ENCODE measurements at places on chromosomes 4 and X.

GRCh38 chr4:82779032-82779431, 19.6 kb downstream of the SCD5 start:
- DNase-seq: no peak

DNA sequence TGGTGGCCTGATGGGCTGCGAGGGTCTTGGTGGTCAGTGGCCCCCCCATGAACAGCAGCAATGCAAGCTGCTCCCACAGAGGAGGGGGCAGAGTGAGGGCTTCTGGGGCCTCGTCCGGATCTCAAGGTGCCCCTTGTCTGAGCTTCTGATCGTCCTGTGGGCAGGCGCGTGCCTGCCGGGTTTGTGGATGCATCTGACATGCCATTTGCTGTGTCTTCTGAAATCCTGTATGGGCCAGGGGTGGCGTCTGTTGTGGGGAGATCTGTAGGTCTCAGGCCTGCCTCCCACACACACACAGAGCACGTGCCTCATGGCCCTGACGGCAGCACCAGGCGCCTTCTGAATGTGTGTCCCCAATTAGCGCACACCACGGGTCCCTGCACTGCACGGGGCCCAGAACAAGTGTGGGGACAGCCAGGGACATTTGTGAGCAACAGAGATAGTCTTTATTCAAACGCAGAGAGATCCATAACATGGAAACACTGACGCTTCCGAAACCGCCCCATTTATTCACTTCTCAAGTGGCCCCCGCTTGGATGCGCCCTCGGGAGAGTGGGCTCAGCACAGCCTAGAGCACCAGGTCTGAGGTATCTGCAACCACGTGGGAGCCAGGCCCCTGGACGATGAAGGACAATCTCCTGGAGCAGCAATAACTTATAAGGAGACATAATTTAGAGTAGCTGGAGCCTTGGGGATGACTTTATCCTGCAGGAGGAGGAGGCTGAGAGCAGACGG, 5.7 kb downstream of the SPON2 start:
- DNase-seq: no peak

DNA sequence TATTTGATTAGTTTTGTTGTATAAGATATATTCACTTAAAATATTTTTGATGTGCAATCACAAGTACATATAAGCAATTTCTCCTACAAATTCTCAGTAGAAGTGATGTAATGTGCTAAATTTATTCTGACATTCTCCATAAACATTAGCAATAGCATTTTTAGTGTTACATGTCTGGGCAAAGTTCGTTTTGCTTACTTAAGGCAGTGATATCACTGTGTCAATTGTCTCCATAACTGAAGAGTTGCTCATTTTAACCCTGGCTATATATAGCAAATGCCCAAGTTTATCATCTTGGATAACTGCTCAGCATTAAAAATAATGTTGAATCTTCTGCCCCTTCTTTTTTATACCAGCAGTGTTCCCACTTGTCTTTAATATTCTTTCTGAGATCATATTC, 340.0 kb upstream of the NDST4 start:
- DNase-seq: no peak

GRCh38 chr4:22500128-22500611, 15.7 kb downstream of the ADGRA3 start:
- no peak for DNase-seq

GRCh38 chrX:1853916-1854315, 239.1 kb downstream of the ASMT start:
- no peak for DNase-seq

DNA sequence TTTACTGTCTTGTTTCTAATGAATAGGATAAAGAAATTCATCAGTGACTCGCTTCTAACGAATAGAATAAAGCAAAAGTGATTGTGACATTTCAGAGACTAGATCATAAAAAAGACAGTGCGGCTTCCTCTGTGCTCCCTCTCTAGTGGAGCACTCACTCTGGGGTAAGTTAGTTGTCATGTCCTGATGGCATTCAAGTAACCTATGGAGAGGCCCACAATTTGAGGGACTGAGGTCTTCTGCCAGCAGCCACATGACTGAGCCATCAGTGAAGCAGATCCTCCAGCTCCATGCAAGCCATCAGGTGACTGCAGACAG, 72.4 kb downstream of the YIPF6 start:
- no peak for DNase-seq

GRCh38 chr4:179871726-179872125, 2371.5 kb upstream of the TENM3 start:
- no peak for DNase-seq

GRCh38 chrX:1528186-1528883, 8.7 kb downstream of the P2RY8 start:
- no peak for DNase-seq

DNA sequence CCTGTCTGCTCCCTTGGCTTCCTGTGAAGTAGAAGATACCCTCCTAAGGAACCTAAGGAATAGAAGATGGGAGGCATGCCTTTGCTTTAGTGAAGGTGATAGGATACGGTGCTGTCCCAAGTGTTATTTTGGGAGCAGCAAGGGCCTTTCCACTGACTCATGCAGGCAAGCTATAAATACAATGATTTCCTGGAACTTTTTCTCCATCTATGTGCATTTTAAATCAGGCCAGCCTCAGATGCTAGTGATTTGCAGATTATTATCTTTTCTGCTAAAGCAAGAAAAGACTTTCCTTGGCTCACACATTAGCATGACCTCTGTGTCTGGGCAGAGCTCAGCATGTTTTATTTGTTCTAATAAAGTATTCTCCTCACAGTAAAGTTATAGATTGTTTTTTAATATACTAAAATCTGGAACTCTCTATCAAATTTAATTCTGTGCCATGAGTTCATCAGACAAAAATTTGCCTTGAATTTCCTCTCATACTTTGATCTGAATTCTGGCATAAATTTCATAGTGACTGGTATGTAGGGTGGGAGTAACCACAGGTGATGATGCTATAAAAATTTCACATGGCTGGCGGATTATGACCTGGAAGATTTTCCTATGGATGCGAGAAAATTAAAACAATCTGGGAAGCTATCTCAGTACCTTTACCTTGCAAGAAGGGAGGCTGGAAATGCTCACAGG, 131.7 kb downstream of the REPS2 start:
- DNase-seq: peak; percentile 23

DNA sequence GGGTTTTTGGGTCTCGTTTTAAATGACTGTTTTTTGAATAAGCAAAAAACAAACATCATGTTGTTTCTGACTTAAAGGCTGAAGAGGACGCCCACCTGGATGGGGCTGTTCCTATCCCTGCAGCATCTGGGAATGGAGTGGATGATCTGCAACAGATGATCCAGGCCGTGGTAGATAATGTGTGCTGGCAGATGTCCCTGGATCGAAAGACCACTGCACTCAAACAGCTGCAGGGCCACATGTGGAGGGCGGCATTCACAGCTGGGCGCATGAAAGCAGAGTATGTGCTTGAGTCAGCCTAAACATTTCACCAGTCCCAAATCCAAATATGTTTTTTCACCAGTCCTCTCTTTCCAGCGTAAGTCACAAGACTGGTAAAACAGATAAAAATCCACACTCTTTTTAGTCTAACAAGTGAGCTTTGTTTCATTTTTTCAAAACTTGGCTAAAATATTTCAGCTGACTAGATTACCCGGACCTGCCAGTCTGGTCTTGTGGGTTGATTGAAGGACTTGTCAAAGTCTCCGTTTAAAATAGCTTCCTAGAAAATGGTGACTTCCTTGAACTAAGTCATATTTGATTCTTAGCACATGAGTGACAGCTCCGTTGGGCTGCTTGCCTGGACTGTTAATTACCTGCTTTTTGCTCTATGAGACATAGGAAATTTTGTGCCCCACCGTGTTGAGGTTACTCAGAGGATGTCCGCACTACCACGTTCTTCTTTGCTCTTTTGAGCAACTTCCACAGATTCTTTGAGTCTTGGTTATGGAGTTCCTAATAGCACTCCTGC, 20.8 kb downstream of the ENOPH1 start:
- DNase-seq: no peak

GRCh38 chr4:76679691-76680090, 218.3 kb downstream of the SOWAHB start:
- DNase-seq: no peak

- no peak for DNase-seq
These were observed at the start of gene TCEAL3 for GRCh38 chrX:103607364-103608305. TCEAL3 (plus strand) TSS chrX:103607963; CDS start chrX:103609065, 1,102 bp downstream.

DNA sequence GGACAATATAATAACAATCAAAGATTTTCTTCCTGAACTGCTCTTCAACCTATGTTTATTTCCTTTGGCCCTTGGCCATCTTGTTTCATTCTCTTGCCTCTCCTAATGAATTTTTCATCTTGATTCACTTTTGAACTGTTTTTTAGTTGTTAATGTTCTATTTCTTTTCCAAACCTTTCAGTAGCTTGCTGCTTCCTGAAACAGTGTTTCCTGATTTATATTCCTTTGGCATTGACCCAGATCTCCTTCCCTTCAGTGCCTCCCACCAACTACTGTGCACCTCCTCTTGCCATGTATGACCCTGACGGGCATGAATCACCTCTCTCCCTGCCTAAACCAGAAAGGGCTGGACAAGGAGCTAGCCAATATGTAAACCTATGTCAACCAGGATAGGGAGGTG, 25.6 kb upstream of the SPP1 start:
- no peak for DNase-seq

GRCh38 chrX:10482261-10482660, 138.1 kb downstream of the MID1 start:
- DNase-seq: no peak
